ENCODE measurements at places on chromosomes 1 and 21. TPM values are rescaled to one million over a fixed set of nuclear protein-coding genes. Genes with fewer than 3 reads are reported as not detected.

Gene LHX8
- not detected for total RNA-seq

DNA sequence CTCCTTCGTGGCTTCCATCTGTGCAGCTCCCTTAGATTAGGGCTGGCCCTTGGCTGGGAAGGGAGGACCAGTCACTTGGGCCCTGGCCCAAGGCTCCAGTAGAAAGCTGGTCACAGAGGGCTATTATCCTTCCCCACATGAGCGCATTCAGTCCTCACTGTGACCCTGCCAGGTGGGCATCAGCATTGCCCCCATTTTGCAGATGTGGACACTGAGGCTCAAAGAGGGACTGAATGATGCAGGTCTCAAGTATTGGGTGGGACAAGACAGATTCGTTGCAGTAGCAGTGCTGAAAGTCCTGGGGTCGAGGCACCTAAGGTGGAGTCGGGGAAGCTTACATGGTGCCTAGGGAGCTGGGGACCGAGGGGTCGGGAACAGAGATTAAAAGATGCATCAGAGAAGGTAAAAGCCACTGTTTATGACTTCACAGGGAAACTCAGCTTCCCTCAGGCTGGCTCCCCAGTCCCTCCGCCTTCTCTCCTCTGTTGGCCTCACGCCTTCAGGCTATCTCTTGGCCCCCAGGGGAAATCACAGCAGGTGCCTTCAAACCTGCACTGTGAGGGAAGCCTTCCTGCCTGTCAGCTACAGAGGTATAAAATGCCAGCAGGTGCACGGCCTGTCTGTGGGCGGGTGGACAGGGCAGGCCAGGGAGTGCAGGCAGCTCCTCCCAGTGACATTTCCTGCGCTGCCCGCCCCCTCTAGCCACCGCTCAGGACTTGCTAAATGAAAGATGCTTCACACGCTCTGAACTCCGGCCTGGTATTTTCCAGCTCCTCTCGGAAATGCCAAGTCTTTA, 178.4 kb downstream of the GRIK3 start:
- no peaks in the 10 kb centered on the region for H3K27me3 ChIP-seq
- no peaks in the 10 kb centered on the region for H3K4me1 ChIP-seq
- no peak overlapping the region for H3K27ac ChIP-seq
- DNase-seq, result no peak
- H3K36me3 ChIP-seq, result no peaks in the 10 kb centered on the region
- no peak overlapping the region for H3K4me3 ChIP-seq

Gene DDR2
- total RNA-seq, result 41.6 TPM

GRCh38 chr1:95340061-95340460, 106.1 kb downstream of the RWDD3 start:
- DNase-seq, result no peak
- H3K4me3 ChIP-seq, result no peak overlapping the region
- H3K4me1 ChIP-seq, result no peaks in the 10 kb centered on the region
- H3K36me3 ChIP-seq, result no peaks in the 10 kb centered on the region
- H3K27ac ChIP-seq, result no peak overlapping the region

Gene PTPRF
- 7.4 TPM for total RNA-seq

DNA sequence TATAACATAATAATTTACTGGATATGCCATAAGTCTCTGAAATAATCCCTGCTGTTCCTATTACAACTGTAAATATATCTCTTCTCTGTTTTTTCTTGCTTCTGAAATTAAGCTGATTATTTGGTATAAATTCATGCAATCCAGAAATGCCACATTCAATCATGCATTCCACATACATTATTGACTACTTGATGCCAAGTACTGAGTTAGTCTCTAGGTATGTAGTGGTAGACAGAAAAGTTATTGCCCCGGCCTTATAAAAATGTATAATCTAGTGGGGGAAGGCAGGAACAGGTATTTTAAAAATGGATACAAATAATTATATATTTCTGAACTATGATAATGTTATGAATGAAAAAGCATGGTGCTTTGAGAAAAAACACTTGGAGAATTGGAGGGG, 338.6 kb upstream of the SNX7 start:
- DNase-seq, result no peak
- no peaks in the 10 kb centered on the region for H3K27me3 ChIP-seq
- H3K27ac ChIP-seq, result no peak overlapping the region
- peaks cover 10% of the 10 kb centered on the region for H3K4me1 ChIP-seq
- H3K4me3 ChIP-seq, result no peak overlapping the region

- peaks cover 21% of the 10 kb centered on the region for H3K4me1 ChIP-seq
- H3K27me3 ChIP-seq, result no peaks in the 10 kb centered on the region
- no peak overlapping the region for H3K4me3 ChIP-seq
- no peaks in the 10 kb centered on the region for H3K36me3 ChIP-seq
- peak; percentile 52 for DNase-seq
These were observed 79.7 kb downstream of the RUNX3 start for GRCh38 chr1:24850328-24850920.

Gene FMO3
- 2.4 TPM for total RNA-seq

DNA sequence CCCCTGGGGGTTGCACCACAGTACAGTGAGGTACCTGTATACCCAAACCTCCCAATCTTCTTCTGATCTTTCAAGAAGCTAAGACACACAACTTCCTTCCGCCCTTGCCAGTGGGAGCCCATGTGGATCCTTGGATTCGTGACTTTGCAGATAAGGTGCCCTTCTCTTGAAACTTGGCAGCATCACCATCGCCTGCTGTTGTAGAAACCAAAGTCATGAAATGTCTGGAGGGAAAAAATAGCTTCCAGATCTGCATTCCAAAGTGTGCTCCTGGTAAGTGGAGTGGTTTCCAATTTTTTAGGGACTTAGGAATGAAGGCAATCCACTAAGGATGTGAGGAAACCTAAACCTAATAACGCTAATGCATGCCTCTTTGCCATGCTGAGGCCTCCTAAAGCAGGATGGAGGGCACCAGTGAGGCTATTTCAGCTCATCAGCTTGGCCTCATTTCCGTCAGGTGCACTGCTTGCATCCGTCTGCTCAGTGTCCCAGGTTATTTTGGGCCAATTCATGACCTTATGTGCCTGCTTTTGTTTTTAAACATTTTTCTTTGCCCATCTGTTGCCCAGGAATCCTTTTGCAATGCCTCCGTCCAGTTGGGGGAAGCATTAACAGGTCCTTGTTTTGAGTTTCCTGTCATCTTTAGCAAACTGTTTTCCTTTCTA, 8.2 kb upstream of the EFHD2 start:
- no peaks in the 10 kb centered on the region for H3K36me3 ChIP-seq
- H3K4me1 ChIP-seq, result no peaks in the 10 kb centered on the region
- no peaks in the 10 kb centered on the region for H3K27me3 ChIP-seq
- H3K27ac ChIP-seq, result no peak overlapping the region

Gene MMEL1
- total RNA-seq, result not detected

Gene SLC30A1
- total RNA-seq, result 10.5 TPM

DNA sequence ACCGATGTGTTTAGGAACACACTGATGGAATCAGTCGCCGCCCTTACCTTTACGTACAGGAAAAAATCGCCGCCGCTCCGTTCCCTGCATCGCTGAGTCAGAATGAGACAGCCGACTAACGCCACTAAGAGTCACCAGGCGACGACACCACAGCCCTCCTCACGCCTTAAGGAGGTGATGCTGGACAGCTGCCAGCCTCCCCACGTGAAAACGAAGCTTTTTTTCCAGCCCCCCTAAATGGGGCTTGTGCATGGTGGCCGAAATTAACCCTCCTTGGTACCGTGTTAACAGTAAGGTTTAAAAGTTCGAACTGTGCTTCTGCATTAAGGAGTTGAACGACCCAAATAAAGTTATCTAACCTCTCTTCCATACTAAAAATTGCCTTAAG, 511 bp downstream of the DNTTIP2 start:
- H3K27ac ChIP-seq, result peak overlapping the region; percentile 91
- H3K36me3 ChIP-seq, result peaks cover 32% of the 10 kb centered on the region
- peaks cover 33% of the 10 kb centered on the region for H3K4me1 ChIP-seq
- H3K27me3 ChIP-seq, result no peaks in the 10 kb centered on the region

DNA sequence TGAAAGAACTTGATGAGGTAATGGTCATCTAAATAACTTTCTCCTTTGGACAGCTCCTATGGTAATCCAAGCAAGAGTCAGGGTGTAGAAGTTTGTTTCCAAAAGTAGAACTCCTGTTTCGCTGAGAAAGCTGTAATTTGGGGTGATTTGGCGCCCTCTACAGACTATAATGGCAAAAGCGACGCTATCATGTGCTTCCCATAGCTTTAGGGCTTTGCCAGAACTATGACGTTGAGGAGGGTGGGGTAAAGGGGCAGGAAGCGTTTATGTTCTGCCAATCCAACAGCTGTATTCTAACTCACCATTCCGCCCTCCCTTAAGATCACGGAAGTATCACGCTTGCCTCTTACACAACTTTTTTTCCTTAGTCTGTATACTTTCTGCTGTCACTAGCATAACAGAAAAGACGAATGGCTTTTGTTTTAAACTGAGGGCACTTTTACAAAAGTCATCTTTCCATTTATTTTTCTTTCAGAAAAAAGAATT, at the start of gene FMO4:
Gene FMO4 (plus strand): TSS at position 349 of the 486 bp plus-strand sequence. CDS start 5,643 bp downstream, outside the sequence.
- H3K4me1 ChIP-seq, result no peaks in the 10 kb centered on the region
- no peaks in the 10 kb centered on the region for H3K27me3 ChIP-seq
- DNase-seq, result peak; percentile 94
- peaks cover 3% of the 10 kb centered on the region for H3K36me3 ChIP-seq
- peak within 1 kb of the TSS; percentile 79 for H3K27ac ChIP-seq
- peak within 1 kb of the TSS; percentile 29 for H3K4me3 ChIP-seq

GRCh38 chr21:17537299-17537698, 24.5 kb downstream of the CXADR start:
- no peaks in the 10 kb centered on the region for H3K36me3 ChIP-seq
- no peak overlapping the region for H3K4me3 ChIP-seq
- H3K27me3 ChIP-seq, result no peaks in the 10 kb centered on the region
- DNase-seq, result no peak

Gene KLHDC7A
- total RNA-seq, result 0.11 TPM

Gene PALMD
- total RNA-seq, result 55.0 TPM

GRCh38 chr1:214455971-214456867, 95.2 kb downstream of the PTPN14 start:
- no peak overlapping the region for H3K4me3 ChIP-seq
- no peaks in the 10 kb centered on the region for H3K4me1 ChIP-seq
- H3K27me3 ChIP-seq, result no peaks in the 10 kb centered on the region
- no peaks in the 10 kb centered on the region for H3K36me3 ChIP-seq

Gene PARP1
- total RNA-seq, result 68.0 TPM

GRCh38 chr1:66626261-66626660, 92.3 kb downstream of the SGIP1 start:
- no peak overlapping the region for H3K4me3 ChIP-seq
- DNase-seq, result no peak
- H3K4me1 ChIP-seq, result no peaks in the 10 kb centered on the region
- no peaks in the 10 kb centered on the region for H3K27me3 ChIP-seq

GRCh38 chr1:216815260-216816131, 92.3 kb upstream of the ESRRG start:
- no peak for DNase-seq
- H3K4me3 ChIP-seq, result no peak overlapping the region
- H3K27ac ChIP-seq, result peak overlapping the region; percentile 70
- H3K4me1 ChIP-seq, result no peaks in the 10 kb centered on the region
- H3K27me3 ChIP-seq, result no peaks in the 10 kb centered on the region

DNA sequence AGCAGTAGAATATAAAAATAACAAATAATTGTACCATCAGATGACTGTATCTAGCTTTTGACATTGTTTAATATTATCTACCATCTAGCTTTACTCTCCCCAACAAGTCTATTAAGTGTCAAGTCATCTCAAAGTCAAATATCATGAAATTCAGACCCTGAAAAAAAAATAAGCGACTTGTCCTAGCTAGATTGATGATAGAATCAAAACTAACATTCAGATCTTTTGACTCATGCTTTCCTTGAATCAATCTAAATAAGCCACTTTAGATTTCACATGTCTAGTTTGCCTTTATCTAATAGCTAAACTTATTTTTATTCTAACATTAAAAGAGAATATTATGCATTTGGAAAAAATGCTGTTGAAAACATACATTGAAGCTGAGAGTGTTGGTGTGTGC, 35.4 kb downstream of the CRB1 start:
- no peak overlapping the region for H3K27ac ChIP-seq
- H3K4me1 ChIP-seq, result no peaks in the 10 kb centered on the region
- H3K27me3 ChIP-seq, result no peaks in the 10 kb centered on the region
- DNase-seq, result no peak
- no peaks in the 10 kb centered on the region for H3K36me3 ChIP-seq
- H3K4me3 ChIP-seq, result no peak overlapping the region

DNA sequence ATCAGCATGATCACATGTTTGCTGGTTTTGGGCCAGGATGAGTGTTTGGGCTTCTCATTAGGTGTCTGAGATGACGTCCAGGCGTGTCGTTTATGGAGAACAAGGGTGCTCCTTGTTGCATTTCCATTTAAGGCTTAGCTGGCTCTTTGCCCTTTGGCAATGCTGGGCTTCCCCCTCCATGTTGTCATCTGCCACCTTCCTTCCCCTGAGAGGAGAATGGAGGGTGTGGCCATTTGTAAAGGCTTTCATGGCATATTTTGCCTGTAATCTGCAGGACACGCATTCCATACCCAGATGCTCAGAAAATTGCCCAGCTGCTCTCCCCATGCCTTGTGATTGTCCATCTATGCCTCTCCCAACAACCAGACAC, 27.7 kb downstream of the PKP1 start:
- H3K27me3 ChIP-seq, result no peaks in the 10 kb centered on the region
- no peak overlapping the region for H3K4me3 ChIP-seq
- DNase-seq, result no peak
- no peaks in the 10 kb centered on the region for H3K36me3 ChIP-seq
- peaks cover 40% of the 10 kb centered on the region for H3K4me1 ChIP-seq
- peak overlapping the region; percentile 64 for H3K27ac ChIP-seq

GRCh38 chr1:206904423-206905142, 7.3 kb downstream of the IL24 start:
- no peak overlapping the region for H3K27ac ChIP-seq
- H3K36me3 ChIP-seq, result no peaks in the 10 kb centered on the region
- H3K4me3 ChIP-seq, result no peak overlapping the region
- no peaks in the 10 kb centered on the region for H3K27me3 ChIP-seq
- H3K4me1 ChIP-seq, result no peaks in the 10 kb centered on the region
- no peak for DNase-seq

Gene DISC1
- total RNA-seq, result 5.3 TPM

Gene OXCT2
- 3.6 TPM for total RNA-seq

GRCh38 chr1:107617456-107617855, 347.5 kb downstream of the VAV3 start:
- no peaks in the 10 kb centered on the region for H3K36me3 ChIP-seq
- H3K27ac ChIP-seq, result no peak overlapping the region
- no peak overlapping the region for H3K4me3 ChIP-seq

DNA sequence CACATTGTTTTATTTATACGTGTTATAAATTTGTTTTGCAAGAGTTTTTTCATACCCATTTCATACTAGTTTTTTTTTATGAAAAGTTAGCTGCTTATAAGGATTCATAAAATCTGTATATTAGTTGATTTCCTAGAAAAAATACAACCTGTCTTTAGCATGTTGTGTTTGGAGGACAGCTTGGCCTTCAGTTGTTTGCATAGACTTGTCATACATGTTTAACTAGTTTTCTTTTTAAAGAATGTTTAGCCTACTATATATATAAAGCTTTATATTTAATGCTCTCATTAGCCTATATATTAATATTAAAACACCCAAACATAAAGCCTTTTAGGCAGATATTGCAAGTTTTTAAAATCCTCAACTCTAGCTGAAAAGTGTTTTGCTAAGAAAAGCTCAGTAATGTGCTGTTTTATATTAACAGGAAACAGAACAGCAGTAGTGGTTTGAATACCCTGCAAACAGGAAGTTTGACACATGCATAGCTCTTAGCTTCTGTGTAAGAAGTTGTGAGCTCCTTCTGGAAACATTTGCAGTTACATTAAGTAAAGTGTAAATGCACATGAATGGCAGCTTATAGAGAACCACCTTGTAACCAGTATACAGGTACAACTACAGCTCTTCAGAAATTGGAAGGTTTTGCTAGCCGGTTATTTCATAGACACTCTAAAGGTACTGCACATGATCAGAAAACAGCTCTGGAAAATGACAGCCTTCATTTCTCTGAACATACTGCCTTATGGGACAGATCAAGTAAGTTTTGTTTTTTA, at the start of gene PRKACB:
Gene PRKACB (plus strand): TSS at position 476 of the 770 bp plus-strand sequence. CDS start 91 bp downstream, at position 567.
- no peak within 1 kb of the TSS for H3K4me3 ChIP-seq
- H3K36me3 ChIP-seq, result no peaks in the 10 kb centered on the region
- no peaks in the 10 kb centered on the region for H3K4me1 ChIP-seq
- H3K27ac ChIP-seq, result no peak within 1 kb of the TSS
- H3K27me3 ChIP-seq, result no peaks in the 10 kb centered on the region

Measured in right atrium auricular region (tissue), 2 donors.